Ecto neural progenitor cell (in vitro differentiated cells): ENCODE measurements at places on chromosomes 12 and 14.

DNA sequence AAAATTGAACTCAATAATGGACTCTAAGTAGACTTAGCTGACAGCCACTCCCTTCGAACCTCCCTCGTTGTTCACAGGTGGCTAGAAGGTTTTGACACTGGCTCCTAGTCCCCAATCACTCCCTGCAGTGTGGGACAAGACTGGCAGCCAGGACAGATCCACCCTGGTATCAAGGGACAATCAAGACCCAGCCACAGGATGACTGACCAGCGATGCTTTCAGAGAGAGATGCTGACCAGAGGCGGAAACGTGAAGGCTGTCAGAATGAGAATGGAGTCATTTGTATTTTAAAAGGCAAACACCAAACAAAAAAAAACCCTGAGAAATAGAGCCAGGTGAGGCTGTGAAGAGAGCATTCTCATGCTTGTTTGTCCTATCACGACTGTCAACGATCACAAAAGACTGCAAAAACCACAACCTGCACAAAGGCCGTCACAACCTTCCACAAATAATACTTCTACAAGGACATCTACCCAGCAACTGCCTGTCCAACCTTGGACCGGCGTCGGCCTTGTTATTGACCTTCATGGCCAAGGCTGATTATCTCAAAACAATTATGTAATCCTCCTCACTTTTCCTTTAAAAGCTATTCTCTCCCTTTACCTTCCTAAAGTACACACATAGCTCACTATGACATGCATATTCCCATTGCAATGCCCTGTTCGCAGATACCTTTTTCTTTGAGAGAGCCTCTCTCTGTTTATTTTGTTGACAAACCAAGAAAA is 13.2 kb downstream of the EIF5 start:
- no peak for DNase-seq

DNA sequence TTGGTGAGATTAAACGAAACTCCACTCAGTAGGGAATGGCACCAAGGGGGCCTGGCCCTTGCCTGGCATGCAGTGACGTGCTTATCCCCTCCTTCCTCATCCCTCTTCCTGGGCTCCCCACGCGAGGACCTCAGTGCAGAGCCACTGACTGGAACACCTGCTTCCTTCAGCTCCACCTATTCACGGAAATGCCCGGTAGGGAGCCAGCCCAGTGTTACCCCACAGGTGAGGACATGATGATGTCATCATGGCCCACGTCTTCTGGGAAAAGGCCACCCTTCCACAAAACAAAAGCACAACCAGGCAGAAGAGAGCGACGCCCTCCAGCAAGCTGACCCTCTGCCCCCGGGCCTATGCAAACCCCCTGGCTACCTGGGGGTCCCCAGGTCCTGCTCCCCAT is 42.1 kb downstream of the CCDC85C start:
- DNase-seq = no peak

DNA sequence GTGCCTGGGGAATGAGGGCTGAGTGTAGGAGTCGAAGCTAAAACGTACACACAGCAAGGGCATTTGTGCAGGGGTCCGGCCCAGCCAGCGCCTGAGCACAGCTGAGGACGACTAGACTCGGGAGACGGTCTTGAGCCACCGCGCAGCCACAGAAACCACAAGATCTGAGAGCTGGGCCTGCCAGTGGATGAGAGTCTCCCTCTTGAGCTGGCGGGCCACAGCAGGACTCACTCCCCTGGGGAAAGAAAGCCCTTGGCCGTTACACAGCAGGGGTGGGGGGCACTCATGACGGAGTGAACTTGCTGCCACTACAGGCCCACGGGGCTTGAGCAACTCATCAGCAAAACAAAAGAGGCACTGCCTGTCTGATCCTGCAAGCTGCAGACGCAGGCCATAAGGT is 23.0 kb downstream of the STX2 start:
- DNase-seq = no peak

- DNase-seq = no peak
Measured at GRCh38 chr12:94586589-94587259, 63.6 kb downstream of the TMCC3 start.

DNA sequence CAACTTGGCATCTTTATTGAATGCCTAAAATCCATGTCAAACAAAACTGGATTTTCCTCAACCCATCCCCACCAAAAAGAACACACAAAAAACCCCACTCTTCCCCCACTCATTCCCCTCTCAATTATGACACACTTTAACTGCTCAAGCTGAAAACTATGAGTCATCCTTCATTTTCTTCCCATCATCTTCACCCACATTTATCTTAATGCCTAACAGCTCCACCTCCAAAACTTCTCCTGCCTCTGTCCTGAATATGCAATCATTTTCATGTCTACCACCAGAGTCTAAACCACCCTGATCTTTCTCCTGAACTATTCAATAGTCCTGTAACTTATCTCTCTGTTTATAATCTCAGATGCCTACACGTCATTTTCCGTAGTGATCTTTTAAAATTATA is 239.7 kb downstream of the BCAT1 start:
- DNase-seq = no peak

- DNase-seq = no peak
Measured at GRCh38 chr14:104262515-104263514, 124.4 kb downstream of the KIF26A start.

DNA sequence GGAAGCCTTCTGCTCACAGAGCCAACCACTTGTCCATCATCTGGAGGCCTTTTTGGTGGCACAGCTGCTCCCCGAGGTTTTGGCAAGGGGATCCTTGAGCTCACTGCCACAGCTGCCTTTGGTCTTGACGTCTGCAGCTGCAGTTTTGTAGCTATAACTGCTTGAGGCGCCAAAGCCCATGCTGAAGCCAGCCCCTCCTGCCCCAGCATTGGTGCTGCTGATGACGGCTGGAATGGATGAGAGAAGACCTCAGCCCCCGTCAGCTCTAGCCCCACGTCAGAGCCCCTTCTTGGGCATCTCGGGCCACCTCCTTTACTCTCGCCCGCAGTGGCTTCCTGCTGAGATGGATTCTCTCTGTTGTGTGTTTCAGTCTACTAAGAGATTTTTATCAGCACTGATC is 12.3 kb upstream of the KRT74 start:
- no peak for DNase-seq

- DNase-seq = no peak
Measured at GRCh38 chr14:92692822-92693226, 55.6 kb downstream of the LGMN start.
